ENCODE measurements at places on chromosomes 7 and 10. TPM values are rescaled to one million over a fixed set of nuclear protein-coding genes. Genes with fewer than 3 reads are reported as not detected.

The AGR2 gene
- 0.37 TPM for polyA plus RNA-seq

The SPDYE3 gene
- 0.15 TPM for polyA plus RNA-seq

The SLC18A3 gene
- polyA plus RNA-seq: not detected

The RASA4B gene
- 2.7 TPM for polyA plus RNA-seq

The ZDHHC16 gene
- 21.3 TPM for polyA plus RNA-seq

The SLC26A3 gene
- not detected for polyA plus RNA-seq

The SLC29A3 gene
- 1.2 TPM for polyA plus RNA-seq

The PRSS37 gene
- not detected for polyA plus RNA-seq

- no peak for DNase-seq
- H3K4me3 ChIP-seq: no peak overlapping the region
- no peaks in the 10 kb centered on the region for H3K36me3 ChIP-seq
Measured at GRCh38 chr7:14596421-14596820, 306.1 kb downstream of the DGKB start.

- H3K4me1 ChIP-seq: no peaks in the 10 kb centered on the region
- H3K27me3 ChIP-seq: no peaks in the 10 kb centered on the region
- H3K36me3 ChIP-seq: no peaks in the 10 kb centered on the region
- H3K4me3 ChIP-seq: no peak overlapping the region
Measured at GRCh38 chr7:155234158-155234492, 63.6 kb upstream of the INSIG1 start.

GRCh38 chr10:4768416-4768815 lies 57.6 kb upstream of the AKR1E2 start:
- peaks cover 33% of the 10 kb centered on the region for H3K4me1 ChIP-seq
- H3K4me3 ChIP-seq: no peak overlapping the region
- no peak overlapping the region for H3K27ac ChIP-seq
- no peaks in the 10 kb centered on the region for H3K36me3 ChIP-seq
- no peak for DNase-seq

- no peak overlapping the region for H3K27ac ChIP-seq
- H3K4me3 ChIP-seq: no peak overlapping the region
- H3K36me3 ChIP-seq: no peaks in the 10 kb centered on the region
- H3K27me3 ChIP-seq: no peaks in the 10 kb centered on the region
Measured at GRCh38 chr7:135111379-135111778, 36.5 kb upstream of the TMEM140 start.

- no peaks in the 10 kb centered on the region for H3K4me1 ChIP-seq
- DNase-seq: no peak
- no peak overlapping the region for H3K4me3 ChIP-seq
- no peaks in the 10 kb centered on the region for H3K36me3 ChIP-seq
- H3K27ac ChIP-seq: no peak overlapping the region
- H3K27me3 ChIP-seq: peaks cover 4% of the 10 kb centered on the region
Measured at GRCh38 chr10:46523962-46524471, 32.4 kb downstream of the GPRIN2 start.

GRCh38 chr7:88668591-88668990 lies 90.9 kb upstream of the ZNF804B start:
- no peaks in the 10 kb centered on the region for H3K36me3 ChIP-seq
- H3K4me3 ChIP-seq: no peak overlapping the region
- DNase-seq: no peak

GRCh38 chr7:24411226-24411625 lies 127.2 kb downstream of the NPY start:
- no peaks in the 10 kb centered on the region for H3K4me1 ChIP-seq
- H3K27me3 ChIP-seq: no peaks in the 10 kb centered on the region
- DNase-seq: no peak
- no peak overlapping the region for H3K4me3 ChIP-seq

DNA sequence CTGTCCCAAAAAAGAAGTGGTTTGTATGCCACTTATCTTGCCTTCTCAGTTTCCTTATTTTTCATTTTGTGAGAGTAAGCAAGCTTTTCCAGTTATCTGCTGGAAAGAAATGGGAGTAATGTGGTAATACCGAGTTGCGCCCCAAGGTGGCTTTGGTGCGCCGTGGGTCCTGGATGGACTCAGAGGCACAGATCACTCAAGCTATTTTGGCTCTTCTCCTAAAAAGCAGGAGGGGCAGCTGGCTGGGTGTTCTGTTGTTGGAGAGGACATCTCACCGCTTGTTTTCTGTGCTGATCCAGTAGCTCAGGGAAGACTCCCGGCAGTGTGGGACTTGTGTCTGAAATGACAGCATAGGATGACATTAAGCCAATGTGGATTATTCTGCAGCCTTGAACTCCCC lies 16.4 kb downstream of the PRKRIP1 start:
- H3K36me3 ChIP-seq: peaks cover 94% of the 10 kb centered on the region
- peak; percentile 55 for DNase-seq
- no peak overlapping the region for H3K4me3 ChIP-seq
- no peaks in the 10 kb centered on the region for H3K27me3 ChIP-seq

- no peak overlapping the region for H3K27ac ChIP-seq
- no peak overlapping the region for H3K4me3 ChIP-seq
- H3K27me3 ChIP-seq: no peaks in the 10 kb centered on the region
Measured at GRCh38 chr7:145893925-145894535, 222.6 kb upstream of the CNTNAP2 start.

DNA sequence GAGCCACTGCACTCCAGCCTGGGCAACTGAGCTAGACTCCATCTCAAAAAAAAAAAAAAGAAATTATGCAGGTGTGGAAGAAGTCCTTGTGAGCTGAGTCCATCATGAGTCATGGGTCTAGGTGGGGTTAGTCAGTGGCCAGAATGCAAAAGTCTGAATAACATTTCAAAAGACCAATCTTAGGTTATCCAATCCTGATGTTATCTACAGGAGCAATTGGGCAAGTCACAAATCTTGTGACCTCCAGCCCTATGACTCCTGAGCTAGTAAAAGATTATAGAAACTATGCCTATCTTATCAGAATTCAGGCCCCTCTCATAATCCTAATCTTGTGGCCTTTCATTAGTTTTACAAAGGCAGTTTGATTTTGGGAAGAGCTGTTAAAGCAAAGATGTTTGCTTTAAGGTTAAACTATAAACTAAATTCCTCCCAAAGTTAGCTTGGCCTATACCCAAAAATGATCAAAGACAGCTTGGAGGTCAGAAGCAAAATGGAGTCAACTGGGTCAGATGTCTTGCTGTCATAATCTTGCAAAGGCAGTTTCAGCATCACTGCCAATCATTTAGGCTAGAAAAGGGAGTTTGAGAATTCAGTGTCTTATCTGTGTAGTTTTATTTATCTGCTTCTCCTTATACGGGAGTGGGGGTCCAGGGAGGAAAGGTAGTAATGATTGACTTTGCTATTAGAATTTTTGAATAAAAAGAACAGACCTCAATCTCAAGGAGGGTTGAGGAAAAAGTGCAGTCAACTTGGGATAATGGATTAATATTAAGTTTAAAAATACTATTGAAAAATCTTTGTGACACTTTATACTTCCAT lies 71.2 kb upstream of the TRIM24 start:
- no peak overlapping the region for H3K27ac ChIP-seq
- no peak for DNase-seq
- no peaks in the 10 kb centered on the region for H3K4me1 ChIP-seq
- H3K4me3 ChIP-seq: no peak overlapping the region
- H3K27me3 ChIP-seq: no peaks in the 10 kb centered on the region
- no peaks in the 10 kb centered on the region for H3K36me3 ChIP-seq

DNA sequence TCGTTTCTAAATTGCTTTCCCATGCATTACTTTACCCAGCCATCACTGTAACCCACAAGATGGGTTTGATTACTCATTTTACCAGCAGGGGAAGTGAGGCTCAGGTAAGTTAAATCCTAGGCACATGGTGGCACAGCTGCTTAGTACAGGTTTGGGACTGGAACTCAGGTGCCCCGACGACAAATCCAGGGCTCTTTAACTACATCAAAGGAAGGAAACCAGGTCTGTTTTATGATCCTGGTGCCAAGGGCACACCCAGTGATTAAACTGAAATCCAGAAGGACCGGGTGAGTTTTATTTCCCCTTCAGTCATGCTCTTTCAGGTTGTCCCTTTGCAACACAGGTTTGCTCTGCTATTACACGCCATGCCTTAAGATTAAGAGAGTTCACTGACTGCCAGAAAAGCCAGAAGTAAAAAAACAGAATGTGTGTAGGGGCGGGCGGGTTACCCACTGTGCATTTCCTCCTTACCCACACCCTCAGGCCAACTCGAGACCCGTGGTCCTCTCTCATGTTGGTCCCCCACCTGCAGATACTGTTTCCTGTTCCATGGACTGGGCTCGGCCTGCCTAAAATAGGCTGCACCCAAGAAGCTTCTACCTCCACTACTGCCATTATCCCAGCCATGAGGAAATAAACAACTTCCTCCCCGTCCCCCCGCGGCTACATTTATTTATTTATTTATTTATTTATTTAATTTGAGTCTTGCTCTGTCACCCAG lies 55.1 kb upstream of the KDM7A start:
- H3K27me3 ChIP-seq: no peaks in the 10 kb centered on the region
- peak overlapping the region; percentile 16 for H3K27ac ChIP-seq
- DNase-seq: no peak
- peaks cover 41% of the 10 kb centered on the region for H3K4me1 ChIP-seq
